Vagina (tissue), 2 donors: ENCODE measurements at places on chromosomes 6 and 20.

- DNase-seq, result no peak
Measured at GRCh38 chr6:133806382-133807140, 82.4 kb upstream of the TCF21 start.

- no peak for DNase-seq
Measured at GRCh38 chr6:11224252-11224965, 8.1 kb downstream of the NEDD9 start.

DNA sequence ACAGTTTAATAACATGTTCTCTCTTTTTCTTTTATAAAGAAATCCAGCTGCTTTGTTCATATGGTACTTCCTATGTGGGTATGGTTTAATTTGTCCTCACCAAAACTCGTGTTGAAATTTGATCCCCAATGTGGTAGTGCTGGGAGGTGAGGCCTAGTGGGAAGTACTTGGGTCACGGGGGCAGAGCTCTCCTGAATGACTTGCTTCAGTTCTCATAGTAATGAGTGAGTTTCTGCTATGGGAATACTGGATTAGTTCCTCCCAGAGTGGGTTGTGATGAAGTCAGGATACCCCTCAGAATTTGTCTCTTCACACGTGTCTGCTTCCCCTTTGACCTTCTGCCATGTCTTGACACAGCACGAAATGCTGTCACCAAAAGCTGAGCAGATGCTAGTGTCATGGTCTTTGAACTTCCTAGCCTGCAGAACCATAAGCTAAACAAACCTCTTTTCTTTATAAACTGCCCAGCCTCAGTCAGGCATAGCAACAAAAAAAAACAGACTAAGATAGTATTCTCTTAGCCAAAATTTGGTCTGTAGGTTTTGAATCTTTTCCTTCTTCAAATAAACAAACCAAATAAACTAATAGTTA, 87.8 kb upstream of the HS3ST5 start:
- no peak for DNase-seq

DNA sequence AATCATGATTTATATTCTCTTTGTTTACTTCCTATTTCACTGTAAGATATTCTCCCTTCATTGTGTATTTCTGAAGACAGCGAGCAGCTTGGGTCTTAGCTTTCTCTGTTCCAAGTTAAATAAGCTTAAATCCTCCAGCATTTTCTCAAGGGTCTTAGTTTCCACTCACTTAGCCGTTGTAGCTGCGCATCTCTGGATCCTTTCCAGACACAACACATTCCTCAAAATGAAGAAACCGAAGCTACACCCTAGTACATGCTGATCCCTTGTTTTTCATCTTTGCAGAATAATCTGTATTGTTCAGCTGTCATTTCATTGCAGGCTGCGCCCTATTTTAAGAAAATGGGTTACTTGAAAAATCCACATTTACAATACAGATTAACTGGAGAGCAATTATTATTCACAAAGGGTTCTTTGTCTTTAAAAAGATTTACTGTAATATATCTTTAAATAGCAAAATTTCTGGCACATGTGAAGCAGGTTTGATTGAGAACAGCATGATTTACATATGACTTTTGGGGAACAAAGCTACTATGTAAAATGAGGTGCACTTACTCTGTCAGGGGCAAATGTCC, 375.8 kb downstream of the QKI start:
- DNase-seq, result no peak

DNA sequence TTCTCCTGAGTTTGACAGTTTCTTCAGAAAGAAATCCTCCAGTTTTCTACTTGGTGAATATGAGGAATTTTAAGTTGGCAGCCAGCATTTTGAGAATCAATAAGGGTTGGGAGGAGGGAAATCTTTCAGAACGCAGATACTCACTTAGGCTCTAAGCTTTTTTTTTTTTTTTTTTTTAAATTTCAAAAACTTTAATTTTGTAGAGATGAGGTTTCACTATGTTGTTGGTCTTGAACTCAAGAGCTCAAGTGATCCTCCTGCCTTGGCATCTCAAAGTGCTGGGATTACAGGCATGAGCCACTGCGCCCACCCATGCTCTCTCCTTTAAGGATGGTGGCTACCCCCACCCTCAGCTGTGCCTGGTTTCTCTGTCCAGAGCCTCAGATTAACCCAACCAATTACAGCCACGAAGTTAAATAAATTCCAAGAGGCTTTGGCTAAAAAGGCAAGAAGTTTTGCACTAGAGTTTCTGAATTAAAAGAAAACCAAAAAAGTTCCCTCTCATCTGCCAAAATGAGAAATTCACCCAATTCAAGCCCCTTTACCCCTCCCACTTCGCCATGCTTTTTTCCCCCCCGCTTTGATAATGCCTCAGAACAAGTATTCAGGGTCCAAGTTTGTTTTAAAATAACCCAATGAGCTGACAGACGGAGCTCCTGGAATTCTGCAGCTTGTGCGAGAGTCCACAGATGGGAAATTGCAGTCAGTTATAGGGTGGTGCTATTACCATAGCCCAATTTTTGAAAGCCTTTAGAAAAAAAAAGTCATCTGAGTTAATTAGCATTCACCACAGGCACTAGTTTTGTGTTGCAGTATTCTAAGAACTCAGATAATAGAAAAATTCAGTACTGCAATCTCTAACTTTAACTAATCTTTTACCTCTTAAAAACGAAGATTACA, 94.3 kb upstream of the BEND3 start:
- DNase-seq, result no peak

DNA sequence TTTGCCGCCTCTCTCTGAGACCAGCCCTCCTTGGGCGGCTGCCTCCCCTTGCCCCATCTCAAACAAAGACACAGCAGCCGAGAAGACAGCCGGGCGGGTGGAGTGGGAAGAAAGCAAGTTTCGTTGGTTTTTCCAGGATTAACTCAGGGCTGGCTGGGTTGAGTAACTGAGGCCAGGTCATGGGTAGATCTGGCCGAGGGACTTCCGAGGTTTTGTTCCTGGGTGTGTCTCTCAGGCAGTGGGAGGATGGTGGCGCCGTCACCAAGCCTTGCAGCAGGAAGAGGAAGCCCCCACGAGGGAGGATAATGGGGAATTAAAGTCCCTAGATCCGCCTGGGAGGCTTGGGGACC, 167.2 kb downstream of the TTLL2 start:
- DNase-seq, result no peak
